ENCODE measurements at places on chromosomes 1 and 21.

DNA sequence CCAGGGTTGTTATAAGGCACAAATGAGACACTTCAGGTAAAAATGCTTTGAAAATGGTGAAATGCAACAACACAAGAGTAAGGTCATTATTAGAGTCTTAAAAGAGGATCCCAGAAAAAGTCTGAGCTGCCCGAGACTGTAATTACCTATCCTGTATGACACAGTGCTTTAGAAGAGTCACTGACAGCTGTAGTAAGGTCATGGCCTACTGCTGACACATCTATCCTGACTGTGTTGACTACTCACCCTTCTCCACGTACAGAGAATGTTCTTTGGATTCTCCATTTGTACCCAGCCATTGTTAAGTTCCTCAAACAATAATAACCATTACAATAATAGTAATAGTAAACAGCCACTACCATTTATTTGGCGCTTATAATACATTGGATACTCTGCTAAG is 104.4 kb downstream of the CACHD1 start:
- DNase-seq, result no peak

- no peak for DNase-seq
Observed at GRCh38 chr1:16068356-16069270, 4.8 kb downstream of the FAM131C start.

DNA sequence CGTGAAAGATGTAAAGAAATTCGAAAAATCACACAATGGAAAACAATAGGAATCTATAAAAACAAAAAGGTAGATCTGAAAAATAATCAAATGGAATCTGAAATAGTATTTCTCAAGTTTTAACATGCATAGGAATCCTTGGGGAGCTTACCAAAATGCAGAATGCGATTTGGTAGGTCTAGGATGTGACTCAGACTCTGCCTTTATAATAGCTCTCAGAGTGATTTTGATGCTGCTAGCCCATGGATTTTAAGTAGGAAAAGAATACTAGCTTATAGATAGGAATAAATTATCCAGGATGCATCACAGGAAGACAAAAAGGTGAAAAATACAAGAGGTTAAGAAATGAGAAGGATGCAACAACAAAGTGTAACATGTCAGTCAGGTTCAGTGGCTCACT is 14.1 kb upstream of the RABGGTB start:
- no peak for DNase-seq

GRCh38 chr1:25012966-25013962 is 83.2 kb upstream of the RUNX3 start:
- no peak for DNase-seq

DNA sequence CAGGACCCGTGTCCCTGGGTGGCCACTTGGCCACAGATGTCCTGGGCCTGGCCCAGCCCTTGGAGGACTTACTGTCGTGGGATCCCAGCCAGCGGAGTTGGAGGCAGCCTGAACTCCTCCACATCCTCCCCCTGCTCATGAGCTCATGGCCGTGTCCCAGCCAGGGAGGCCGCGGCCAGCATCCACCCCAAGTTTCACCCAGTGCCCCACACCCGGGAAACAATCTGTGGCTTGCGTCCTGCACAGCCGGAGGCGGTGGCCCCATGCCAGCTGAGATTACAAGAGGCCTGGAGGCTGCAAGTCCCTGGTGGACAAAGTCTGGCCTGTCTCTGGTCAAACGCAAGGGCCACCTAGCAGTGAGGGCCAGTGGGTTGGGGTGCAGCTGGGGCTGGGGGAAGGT is 27.5 kb upstream of the TMEM52 start:
- DNase-seq, result no peak

GRCh38 chr1:214370615-214371014 is 89.7 kb downstream of the SMYD2 start:
- DNase-seq, result no peak

GRCh38 chr1:217892750-217893149 is 261.6 kb downstream of the SPATA17 start:
- no peak for DNase-seq

DNA sequence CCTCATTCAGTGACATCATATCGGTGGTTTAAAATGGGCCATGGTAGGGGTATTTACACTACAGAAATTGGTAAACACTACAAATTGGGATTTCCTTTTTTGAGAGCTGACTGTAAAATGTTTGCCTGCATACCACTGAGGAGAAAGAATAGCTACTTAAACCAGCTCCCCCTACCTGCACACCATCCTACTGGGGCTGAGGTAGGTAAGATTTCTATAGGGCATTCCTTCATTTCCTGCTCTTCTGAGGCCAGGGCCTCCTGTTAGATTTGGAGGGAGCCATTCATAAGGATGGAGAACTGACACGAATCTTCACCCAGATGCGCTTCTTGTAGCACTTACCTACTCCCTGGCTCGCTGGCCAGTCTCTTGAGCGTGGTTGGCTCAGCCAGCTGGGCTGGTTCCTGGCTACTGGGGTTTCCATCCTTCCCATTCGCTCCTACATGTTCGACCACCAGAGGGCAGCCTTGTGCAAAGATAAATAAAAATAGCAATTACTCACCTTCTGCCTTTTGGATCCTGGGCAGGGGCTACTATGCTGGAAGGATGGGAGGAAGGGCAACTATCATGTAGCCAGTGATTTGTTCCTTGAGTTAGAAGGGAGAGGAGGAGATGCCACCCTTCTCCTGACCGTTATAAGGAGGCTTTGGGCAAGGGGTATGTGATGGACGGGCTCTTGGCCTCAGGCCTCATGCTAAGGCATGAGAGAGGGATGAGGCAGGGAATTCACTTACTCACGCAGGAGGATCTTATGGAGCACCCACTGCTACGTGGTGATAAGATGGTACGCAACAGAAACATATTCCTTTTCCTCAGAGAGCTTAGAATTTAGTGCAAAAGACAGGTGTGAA is 10.7 kb downstream of the OPTC start:
- peak; percentile 77 for DNase-seq

DNA sequence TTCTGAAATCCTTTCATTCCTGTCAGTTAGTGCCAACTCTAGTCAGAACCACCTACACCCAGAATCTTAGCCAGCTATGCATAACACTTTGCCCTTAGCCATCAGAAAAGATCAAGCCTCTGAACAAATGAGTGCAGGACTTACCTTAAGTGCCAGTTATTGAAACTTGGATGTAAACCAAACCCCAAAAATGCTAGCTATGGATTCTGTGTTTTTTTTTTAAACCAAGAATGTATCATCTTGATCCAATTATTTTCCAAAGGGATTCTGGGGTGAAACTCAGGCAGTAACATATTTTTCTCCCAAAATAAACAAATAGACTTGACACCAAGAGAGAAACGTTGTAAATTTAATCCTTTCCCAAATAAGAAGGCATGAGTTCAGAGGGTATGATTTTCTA is 538.6 kb upstream of the ADAMTS5 start:
- DNase-seq, result no peak

GRCh38 chr1:150149271-150150132 is at the start of gene PLEKHO1:
TSS of gene PLEKHO1 (plus strand) at chr1:150149916. CDS start at chr1:150150258, 342 bp downstream.
- DNase-seq, result peak; percentile 87

DNA sequence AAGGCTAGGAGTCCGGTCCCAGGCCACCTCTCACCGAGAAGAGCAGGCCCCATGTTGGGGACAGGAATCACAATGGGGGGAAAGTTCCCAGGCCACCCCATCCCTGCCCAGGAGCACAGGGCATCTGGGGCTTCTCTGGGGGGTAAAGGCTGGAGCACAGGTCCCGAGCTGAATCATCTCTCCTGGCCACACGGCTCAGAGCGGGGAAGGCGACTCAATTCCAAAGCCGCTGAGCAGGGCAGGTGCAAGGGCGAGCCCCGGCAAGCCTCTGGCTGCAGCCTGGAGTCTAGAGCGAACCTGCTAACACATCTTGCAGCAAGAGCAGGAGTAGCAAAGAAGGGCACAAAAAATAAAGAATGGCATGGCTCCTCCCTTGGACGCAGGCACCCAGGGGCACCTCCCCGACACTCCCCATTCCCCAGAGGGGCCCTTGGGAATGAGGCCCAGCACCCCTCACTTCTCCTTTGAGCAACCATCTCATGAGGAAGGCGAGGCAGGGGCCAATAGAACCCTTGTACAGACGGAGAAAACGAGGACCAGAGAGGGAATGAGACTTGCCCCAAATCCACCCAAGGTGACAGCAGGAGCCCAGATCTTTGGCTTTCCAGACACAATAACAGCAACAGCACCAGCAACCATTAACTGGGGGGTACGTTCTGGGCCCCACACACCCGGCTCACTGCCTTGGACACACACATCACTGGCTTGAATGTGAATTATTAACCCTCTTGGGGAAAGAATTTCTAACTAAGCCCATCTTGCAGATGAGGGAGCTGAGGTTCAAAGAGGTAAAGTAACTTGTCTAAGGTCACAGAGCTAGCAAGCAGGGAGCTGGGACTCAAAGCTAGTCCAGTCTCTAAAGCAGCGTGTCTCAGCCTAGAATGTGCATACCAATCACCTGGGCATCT is 20.7 kb upstream of the ALDH4A1 start:
- no peak for DNase-seq

- DNase-seq, result peak; percentile 32
Observed at GRCh38 chr1:154533952-154534844, 24.3 kb downstream of the UBE2Q1 start.

DNA sequence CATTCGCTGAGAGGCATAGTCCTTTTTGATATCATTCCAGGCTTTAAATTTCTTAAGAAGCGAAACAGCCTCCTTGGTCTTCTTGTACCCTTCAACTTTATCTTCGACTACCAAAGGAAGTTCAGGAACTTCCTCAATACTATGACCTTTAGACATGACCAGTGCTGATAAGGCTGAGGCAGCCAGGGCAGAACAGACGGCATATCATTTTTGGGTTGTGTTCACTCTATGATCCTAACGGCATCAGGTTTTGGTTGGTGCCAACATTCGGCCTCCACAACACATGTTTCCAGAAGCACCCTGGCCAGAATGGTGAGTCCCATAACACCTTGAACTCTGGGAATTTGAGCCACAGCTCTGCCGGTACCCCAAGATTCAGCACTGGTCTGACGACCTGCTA is 31.4 kb upstream of the MYOC start:
- DNase-seq, result no peak

GRCh38 chr21:14903172-14903865 is 161.5 kb downstream of the NRIP1 start:
- no peak for DNase-seq

- no peak for DNase-seq
Observed at GRCh38 chr1:188735567-188735966, 1742.1 kb downstream of the BRINP3 start.

GRCh38 chr21:45719177-45719802 is 75.8 kb downstream of the PCBP3 start:
- no peak for DNase-seq

GRCh38 chr21:16285605-16286126 is 555.9 kb downstream of the USP25 start:
- no peak for DNase-seq

- DNase-seq, result no peak
Observed at GRCh38 chr1:99768524-99769245, 2.2 kb upstream of the FRRS1 start.

DNA sequence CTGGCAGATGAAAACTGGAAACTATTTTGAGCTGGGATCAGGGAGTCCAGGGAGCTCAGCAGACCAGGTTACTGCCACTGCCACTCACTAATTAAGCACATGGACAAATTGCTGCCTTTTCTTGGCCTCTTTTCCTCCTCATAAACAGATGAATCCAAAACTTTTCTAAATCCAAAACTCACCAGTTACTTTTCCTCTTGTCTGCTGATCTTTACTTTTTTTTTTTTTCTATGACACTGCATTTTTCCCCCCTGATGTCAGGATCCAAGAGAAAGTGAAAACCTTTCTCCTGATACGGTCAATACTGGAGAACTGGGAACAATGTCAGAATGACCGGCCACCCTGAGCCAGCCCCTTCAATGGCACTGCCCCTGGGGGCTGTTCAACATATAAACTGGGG is 405.8 kb downstream of the DUSP10 start:
- DNase-seq, result no peak

DNA sequence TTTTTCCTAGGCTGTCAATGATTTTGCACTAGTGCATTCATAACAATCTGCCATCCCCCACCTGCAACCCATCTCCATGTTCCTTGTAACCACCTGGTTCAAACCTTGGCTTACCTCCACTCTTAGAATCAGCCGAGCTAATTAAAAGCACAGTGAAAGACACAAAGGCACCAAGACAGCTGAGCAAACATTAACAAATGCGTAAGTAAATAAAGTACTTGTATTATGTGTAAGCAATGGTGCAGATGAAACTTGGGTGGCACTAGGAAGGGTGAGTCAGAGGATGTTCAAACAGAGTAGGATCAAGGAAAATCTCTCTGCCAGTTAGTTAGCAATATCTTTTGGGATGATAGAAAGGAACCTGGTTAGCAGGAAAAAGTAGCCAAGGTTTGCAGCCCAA is 5.1 kb upstream of the FOXJ3 start:
- DNase-seq, result no peak

GRCh38 chr1:27940870-27941560 is 6.2 kb downstream of the SMPDL3B start:
- DNase-seq, result no peak

- no peak for DNase-seq
Observed at GRCh38 chr1:155022927-155023236, 10.7 kb downstream of the DCST2 start.

GRCh38 chr1:208615371-208615770 is 371.2 kb upstream of the PLXNA2 start:
- no peak for DNase-seq

DNA sequence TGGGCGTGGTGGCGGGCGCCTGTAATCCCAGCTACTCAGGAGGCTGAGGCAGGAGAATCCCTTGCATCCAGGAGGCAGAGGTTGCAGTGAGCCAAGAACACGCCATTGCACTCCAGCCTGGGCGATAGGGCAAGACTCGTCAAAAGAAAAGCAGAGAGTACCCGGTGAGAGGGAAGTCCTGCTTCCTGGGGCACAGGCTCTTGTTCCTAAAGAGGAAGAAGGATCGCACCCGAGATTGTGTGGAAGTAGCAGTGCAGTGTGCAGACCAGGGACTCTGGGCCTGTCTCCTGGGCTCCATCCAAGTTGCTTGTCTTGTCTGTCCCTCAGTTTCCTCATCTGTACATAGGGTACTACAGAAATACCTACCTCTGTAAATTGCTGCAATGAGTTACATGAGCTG is 29.6 kb downstream of the NBPF3 start:
- DNase-seq, result no peak

- no peak for DNase-seq
Observed at GRCh38 chr1:59601041-59601441, 213.7 kb upstream of the HOOK1 start.
